Activated CD8-positive, alpha-beta memory T cell treated with anti-CD3 and anti-CD28 coated beads, Interleukin-2, amount 50 U/mL, for 48 hours (primary cell): ENCODE measurements at places on chromosomes 3 and 15.

DNA sequence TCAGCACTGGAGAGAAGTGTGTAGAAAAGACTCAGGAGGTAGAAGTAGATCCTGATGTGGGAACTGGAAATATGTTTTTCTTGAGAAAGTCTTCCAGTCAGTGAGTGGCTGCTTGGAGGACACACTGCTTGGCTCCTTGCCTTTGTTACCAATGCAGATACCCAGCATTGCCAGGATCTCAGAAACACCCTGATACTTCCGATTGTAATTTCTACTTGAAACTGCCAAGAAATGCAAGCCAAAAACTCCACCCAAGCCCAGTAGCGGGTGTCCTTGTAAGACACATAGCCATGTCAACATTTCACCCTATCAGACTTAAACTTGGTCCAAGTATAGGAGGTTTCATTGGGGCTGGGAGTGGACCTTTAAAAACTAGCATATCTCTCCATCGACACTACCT lies 141.8 kb downstream of the ALDH1A2 start:
- DNase-seq: no peak

DNA sequence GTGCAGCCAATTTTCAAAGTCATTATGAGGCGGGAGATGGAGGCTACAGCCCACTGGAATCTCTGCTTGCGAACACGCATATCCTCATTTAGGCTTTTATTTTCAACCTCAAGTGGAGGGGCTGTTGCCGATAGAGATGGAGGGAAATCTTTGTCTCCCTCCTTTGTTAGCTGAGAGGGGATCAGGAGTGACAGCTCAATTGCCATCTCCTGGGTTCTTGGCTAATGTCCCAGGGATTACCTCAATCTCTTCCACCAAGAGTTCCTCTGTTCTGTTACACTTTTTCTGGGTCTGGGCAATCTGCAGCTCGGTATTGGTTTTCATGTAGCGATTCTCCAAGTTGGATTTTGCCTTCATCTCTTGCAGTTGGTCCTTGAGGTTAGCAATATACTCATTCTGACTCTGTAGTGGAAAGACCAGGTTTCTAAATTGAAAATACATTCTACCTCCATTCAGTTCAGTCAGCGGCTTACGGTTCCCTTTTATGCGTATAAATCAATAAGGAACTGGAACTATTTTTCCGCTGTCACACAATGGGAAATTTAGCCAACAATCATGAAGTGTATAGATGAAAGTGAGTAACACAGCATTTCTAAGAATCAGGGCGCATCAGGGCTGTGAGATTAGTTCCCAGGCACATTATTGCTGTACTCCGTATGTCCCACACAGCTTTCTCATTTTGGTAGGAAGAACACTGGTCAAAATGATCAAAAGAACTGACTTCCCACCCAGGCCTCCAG lies 36.2 kb upstream of the RPL35A start:
- DNase-seq: no peak

GRCh38 chr3:141091426-141091825 lies 40.3 kb downstream of the SPSB4 start:
- DNase-seq: no peak

GRCh38 chr3:26638113-26638512 lies 15.5 kb downstream of the LRRC3B start:
- no peak for DNase-seq

DNA sequence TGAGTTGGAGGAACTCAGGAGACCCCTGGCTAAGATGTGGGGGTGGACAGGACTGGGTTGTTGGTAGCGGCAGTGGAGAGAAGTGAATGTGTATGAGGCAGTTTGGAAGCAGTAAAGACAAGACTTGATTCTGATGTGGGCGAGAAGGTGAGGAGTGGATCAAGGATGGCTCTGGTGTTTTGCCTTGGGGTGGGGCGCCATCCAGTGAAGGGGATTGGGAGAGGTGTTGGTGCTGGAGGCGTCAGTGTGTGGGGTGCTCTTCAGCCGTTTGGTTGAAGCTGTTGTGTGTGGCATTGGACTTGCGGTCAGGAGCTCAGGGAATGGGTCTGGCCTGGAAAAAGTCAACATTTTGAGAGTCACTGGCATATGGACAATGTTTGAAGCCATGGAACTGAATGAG lies 13.3 kb downstream of the FAN1 start:
- DNase-seq: no peak
